ENCODE measurements at places on chromosomes 3 and 15.

DNA sequence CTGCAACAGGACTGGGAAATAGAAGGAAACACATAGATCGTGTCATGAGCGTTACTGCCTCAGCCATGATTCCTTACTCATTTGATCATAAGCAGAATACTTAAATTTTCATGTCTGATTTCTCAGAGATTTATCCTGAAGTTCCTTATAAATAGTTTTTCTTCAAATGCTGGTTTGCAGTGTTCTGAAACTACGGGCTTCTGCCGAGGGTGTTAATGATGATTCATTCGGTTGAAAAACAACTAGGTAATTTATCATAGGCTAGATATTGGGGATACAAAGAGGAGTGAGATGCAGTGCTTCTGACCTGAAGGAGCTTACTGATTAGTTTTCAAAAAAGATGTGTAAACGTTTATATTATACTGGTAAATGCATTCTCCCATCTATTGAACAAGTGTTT lies 428.9 kb downstream of the NLGN1 start:
- no peak for DNase-seq

DNA sequence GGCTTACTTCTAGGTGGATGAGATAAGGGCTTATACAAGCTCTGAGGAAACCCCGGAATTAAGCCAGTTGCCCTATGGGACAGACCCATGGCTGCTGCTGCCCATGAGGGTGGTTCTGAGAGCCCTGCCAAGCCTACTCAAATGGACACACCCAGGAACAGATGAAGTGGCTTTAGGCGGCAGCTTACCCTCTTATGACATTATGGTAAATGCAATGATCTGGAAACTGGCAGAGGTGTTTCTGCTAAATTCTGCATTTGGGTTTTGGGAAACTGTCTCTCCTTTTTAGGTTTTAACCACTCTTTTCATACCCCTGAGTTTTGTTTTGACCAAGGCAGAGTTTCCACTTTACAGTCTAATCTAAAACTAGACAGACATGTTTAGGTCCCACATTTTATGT lies 9.0 kb upstream of the ZBED2 start:
- no peak for DNase-seq

DNA sequence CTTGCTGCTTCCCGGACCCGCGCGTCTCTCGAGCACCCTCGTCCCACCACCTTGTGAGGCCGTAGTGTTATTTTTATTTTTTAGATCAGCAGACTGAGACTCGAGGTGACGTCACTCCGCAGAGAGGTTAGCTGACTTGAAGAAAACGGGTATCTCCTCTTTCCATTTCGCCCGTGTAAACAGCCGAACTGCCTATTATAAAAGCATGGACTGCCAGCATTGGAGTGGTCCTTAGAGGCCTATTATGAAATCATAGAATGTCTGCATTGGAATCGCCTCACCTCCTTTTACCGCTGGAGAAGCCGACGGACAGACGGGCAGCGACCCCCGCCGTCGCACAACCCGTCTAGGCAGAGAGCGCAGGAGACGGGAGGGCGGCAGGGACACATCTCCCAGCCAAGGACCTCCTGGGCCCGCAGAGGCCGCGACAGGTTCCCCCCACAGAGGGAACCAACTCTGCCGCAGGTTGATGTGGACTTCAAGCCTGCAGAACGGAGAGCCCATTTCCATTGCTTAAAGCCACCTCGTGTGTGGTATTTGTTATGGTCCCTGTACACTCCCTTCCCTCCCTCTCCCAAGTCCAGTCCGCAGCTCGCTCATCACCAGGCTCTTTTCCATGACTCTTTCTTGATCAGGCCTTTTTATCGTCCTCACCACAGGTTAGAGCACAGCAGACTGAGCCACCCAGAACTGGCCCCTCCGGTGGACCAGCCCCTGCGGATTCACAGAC lies 540 bp upstream of the PPP1R2 start:
- DNase-seq: no peak

DNA sequence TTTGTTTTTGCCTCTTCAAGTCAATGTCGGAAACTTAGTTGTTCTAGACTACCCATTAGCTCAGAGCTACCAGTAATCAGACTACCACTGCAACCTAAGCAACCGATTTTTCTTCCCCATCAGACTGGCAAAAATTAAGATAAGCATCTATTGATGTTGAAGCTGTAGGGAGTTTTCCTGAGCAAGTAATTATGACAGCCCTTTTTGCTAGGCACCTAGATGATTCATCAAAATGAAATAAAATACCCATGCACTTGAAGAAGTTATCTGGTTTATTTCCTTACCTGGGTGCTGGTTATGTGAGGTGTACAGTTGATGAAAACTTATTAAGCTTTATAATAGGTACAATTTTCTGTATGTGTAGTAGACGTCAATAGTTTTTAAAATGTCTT lies 554 bp upstream of the COMMD4 start:
- DNase-seq: no peak

GRCh38 chr15:72833561-72833960 lies 50.0 kb upstream of the ADPGK start:
- no peak for DNase-seq

DNA sequence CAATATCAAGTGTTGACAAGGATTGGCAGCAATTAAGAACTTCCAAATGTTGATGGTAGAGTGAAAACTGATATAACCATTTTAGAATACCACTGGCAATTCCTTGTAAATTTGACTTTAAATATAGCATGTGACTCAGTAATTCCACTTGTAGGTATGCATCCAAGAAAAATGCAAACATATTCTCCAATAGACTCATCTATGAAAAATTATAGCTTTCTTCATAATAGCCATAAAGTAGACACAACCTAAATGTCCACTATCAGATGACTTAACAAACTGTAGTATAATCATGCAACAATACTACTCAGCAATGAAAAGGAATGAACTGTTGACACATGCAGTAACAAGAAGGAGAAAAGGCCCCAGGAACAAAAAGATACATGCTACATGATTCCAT lies 988.1 kb downstream of the FHIT start:
- no peak for DNase-seq

- DNase-seq: peak; percentile 16
Observed at GRCh38 chr15:51382787-51383186, 41.3 kb downstream of the GLDN start.

- DNase-seq: no peak
Observed at GRCh38 chr3:123778525-123778924, 105.6 kb downstream of the MYLK start.

GRCh38 chr3:116618930-116619329 lies 90.6 kb upstream of the TUSC7 start:
- no peak for DNase-seq

- no peak for DNase-seq
Observed at GRCh38 chr3:110687138-110687537, 384.5 kb upstream of the NECTIN3 start.

DNA sequence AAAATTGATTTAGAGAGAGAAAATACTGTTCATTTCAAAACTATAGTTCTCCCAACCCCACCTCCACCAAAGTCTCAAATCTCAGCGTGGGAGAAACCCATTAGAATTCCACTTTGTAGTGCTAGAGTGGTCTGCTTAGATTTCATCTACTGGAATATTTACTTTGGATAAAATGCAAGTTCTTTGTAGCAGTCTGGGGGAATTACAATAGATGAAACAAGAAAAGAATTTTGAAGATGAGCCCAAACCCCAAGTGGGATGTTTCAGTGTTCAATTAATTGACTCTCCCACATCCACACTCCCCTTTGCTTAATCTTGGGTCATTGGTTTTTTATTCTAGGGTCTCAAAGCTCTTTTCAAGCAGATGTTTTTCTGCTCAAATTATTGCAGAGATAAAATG lies 97.8 kb downstream of the RPL22L1 start:
- no peak for DNase-seq

GRCh38 chr15:31545257-31545656 lies 218.6 kb downstream of the KLF13 start:
- DNase-seq: no peak

- no peak for DNase-seq
Observed at GRCh38 chr15:88987591-88987933, 74.4 kb upstream of the MFGE8 start.

GRCh38 chr3:172444821-172445220 lies 3.4 kb downstream of the GHSR start:
- no peak for DNase-seq

GRCh38 chr3:190269101-190269500 lies 53.1 kb downstream of the CLDN1 start:
- DNase-seq: no peak

DNA sequence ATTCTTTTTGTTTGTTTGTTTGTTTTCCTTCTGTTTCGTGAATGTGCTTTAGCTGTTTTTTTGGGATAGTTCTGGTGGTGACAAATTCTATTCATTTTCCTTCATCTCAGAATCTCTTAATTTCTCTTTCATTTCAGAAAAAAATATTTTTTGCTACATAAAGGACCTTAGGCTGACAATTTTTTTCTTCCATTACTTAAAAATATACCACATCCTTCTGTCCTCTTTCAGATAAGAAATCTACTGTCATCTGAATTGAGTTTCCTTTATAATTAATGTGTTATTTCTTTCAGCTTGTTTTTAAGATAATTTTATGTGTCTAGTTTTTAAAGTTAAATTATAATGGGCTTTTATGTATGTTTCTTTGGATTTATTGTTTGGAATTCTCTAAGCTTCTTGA lies 47.6 kb downstream of the IL16 start:
- DNase-seq: no peak

- no peak for DNase-seq
Observed at GRCh38 chr3:70853161-70853944, 540.9 kb upstream of the MDFIC2 start.

DNA sequence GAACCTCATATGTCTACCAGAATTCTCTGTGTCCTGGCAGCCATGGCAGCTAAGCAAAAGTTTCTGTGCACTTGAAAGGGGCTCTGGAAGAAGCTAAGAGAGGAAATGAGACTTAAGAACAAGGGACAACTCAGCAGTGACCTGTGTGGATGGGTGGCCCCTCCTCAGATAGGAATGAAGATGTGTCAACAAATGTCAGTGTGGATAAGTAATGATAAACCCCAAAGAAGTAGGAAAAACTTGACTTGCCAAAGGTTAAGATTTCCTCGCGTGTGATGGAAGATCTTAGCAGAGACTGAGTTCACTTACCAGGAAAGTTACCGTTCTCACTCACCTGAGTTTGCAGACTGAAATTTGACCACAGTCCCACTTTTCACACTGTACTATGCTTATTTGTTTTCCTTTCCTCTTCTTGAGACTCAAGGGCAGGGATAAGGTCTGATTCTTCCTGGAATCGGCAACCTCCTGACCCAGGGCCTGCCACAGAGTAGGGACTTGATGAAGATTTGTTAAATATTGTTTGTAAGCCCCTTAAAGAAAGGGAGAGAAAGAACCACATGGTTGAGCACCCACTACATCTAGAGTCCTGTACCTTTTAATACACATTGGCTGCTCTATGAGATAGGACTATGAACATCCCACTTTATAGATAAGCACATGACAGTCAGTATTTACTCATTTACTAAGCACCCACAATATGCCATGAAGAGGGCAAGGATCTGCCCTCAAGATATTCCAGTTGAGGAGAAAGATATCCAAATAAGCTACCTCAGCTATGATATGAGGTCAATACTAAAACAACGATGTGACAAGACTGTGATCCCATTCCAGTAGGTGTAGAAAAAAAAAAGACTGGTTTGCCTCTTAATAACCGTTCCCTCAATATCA lies 7.3 kb upstream of the HRH1 start:
- no peak for DNase-seq

DNA sequence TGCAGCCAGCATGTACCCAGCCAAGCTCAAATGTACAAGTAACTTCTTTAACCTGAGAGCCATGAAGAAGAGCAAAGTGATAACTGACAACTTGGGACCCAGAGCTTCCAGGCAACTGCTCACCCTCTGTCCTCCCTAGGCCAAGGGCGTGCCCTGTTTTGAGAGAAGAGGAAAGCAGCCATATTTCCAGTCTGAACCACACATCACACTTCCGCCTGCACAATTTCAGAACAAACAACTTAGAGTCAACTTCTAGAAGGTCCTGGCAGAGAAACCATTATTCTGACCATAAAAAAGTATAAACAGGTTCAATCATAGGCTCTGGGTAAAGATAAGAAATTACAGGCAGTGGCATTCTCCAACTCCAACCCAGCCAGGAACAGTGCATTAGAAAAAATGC lies 50.1 kb downstream of the ITGB5 start:
- DNase-seq: no peak
